Spleen (tissue), 13 donors: ENCODE measurements at places on chromosomes 2 and 18. TPM values are rescaled to one million over a fixed set of nuclear protein-coding genes. Genes with fewer than 3 reads are reported as not detected.

- H3K27me3 ChIP-seq, result no peaks in the 10 kb centered on the region
- no peak for DNase-seq
- H3K4me3 ChIP-seq, result peak overlapping the region; percentile 86
- no peaks in the 10 kb centered on the region for H3K36me3 ChIP-seq
- peaks cover 40% of the 10 kb centered on the region for H3K4me1 ChIP-seq
- peak overlapping the region; percentile 97 for H3K27ac ChIP-seq
Observed at GRCh38 chr2:38375696-38376345, 1.3 kb downstream of the ATL2 start.

GRCh38 chr2:232438951-232439757 is 16.8 kb upstream of the ALPI start:
- H3K4me3 ChIP-seq, result no peak overlapping the region
- H3K36me3 ChIP-seq, result no peaks in the 10 kb centered on the region
- H3K27me3 ChIP-seq, result no peaks in the 10 kb centered on the region
- no peaks in the 10 kb centered on the region for H3K4me1 ChIP-seq
- peak; percentile 72 for DNase-seq
- H3K27ac ChIP-seq, result no peak overlapping the region

GRCh38 chr2:189719571-189719970 is 43.0 kb downstream of the OSGEPL1 start:
- no peak overlapping the region for H3K27ac ChIP-seq
- H3K4me3 ChIP-seq, result no peak overlapping the region
- no peaks in the 10 kb centered on the region for H3K27me3 ChIP-seq

DNA sequence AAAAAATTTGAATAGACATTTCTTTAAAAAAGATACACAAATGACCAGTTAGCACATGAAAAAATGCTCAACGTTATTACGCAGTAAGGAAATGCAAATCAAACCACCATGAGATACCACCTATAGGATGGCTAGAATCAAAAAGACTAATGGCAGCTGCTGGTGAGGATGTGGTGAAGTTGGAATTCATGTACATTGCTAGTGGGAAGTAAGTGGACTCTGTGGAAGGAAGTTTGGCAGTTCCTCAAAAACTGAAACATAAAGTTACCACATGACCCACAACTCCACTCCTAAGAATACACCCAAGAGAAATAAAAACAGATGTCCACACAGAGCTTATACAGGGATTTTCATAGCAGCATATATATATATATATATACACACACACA is 51.2 kb downstream of the MBP start:
- H3K27me3 ChIP-seq, result no peaks in the 10 kb centered on the region
- no peak overlapping the region for H3K27ac ChIP-seq
- DNase-seq, result no peak

- no peak for DNase-seq
- no peak overlapping the region for H3K27ac ChIP-seq
- no peaks in the 10 kb centered on the region for H3K36me3 ChIP-seq
Observed at GRCh38 chr2:207048416-207048815, 109.1 kb downstream of the CPO start.

DNA sequence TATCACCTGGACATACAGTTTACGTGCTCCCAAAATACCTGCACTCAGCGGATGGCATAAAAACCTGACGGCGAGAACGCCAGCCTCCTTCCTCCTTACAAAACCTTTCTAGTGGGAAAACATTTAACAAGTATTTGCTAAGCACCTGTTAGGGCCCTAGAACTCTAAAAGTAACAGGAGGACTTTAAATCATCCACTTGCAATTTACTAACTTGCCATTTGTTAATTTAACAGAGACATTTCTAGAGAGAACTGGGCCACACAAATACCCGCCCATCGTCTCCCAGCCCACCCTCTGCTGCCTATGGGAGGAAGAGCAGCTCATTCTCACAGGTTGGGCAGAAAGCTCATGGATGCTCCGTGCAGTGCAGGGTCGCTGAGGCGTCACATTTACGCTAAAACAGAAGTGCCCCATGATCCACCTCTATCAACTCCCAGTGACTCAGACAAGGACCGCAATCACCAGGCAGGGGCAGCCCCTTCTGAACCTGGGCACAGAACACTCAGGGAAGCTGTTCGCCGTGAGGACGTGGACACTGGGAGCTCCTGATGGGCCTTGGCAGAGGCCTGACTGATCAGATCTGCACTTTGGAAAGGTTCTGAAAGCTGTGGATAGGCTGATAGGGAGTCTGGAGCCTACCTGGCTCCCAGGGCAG is 106.9 kb downstream of the HDAC4 start:
- H3K27ac ChIP-seq, result no peak overlapping the region
- no peak overlapping the region for H3K4me3 ChIP-seq
- peak; percentile 45 for DNase-seq
- peaks cover 93% of the 10 kb centered on the region for H3K4me1 ChIP-seq

DNA sequence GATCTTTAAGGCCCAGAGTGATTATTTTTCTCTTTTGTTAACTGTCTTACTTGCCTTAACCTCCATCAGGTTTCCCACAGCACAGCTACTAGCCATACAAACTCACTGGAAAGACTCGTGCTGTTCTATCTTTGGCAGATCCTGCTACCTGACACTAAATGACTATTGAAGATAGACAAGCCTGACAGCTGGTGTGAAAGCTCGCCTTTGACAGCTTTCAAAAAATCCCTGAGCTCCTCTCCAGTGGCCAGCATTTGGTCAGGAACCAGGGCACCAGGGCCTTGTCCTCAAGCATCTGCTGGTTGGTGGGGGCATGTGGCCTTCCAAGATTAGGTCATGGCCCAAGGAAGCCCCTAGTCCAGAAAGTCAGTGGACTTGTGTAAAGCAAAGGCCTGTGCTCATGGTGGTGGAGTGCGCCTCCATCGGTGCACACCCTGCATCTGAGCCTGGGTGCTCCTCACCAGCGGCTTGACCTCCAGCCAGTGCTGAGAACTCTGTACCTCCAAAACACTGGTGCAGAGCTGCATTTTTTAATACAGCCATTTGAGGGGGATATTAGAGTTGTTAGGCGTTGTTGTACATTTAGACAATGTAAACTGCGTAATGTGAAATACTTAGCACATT is 158.5 kb downstream of the NCK2 start:
- no peak for DNase-seq
- H3K27me3 ChIP-seq, result no peaks in the 10 kb centered on the region
- peaks cover 4% of the 10 kb centered on the region for H3K4me1 ChIP-seq
- no peak overlapping the region for H3K4me3 ChIP-seq
- no peaks in the 10 kb centered on the region for H3K36me3 ChIP-seq

GRCh38 chr2:8577573-8577972 is 104.3 kb upstream of the ID2 start:
- no peaks in the 10 kb centered on the region for H3K27me3 ChIP-seq
- peaks cover 99% of the 10 kb centered on the region for H3K4me1 ChIP-seq
- H3K4me3 ChIP-seq, result no peak overlapping the region
- DNase-seq, result no peak
- no peak overlapping the region for H3K27ac ChIP-seq

GRCh38 chr2:20513946-20514345 is 67.1 kb downstream of the RHOB start:
- no peaks in the 10 kb centered on the region for H3K4me1 ChIP-seq
- no peak overlapping the region for H3K4me3 ChIP-seq
- no peak overlapping the region for H3K27ac ChIP-seq
- DNase-seq, result no peak
- H3K27me3 ChIP-seq, result no peaks in the 10 kb centered on the region

DNA sequence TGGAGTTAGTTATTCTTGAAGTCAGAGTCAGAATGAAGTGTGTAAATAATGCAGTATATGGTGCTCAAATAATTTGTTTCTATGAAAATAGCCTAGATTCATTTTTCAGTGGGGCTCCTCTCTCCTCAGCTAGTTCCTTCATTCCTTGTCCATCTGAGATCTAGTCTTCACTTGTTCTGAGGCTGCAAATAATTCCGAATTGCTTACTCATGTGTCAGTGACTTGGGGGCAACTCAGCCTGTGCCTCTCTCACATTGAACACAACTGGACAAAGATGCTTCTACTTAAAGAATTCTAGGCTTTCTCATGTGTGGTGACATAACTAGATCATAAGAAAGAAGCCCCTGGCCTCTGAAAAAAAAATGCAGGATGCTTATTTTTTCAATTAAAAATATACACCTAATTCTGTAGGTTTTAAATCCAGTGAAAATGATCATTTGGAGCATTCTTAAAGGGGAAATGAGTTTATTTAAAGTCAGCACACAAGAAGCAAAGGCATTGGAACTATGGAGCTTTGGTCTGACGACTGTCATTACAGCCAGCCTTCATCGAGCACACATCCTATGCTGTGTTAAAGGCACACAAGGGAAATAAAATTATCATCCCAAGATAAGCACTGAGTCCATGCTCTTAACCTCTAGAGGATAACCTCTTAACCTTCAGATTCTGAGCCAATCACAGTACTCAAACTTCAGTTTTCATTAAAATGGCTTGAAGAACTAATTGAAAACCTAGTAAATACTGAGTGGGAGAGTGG is 24.8 kb upstream of the SCN7A start:
- no peaks in the 10 kb centered on the region for H3K27me3 ChIP-seq
- no peak for DNase-seq
- no peak overlapping the region for H3K4me3 ChIP-seq
- H3K27ac ChIP-seq, result no peak overlapping the region
- no peaks in the 10 kb centered on the region for H3K36me3 ChIP-seq

GRCh38 chr2:217158928-217159327 is 299.1 kb upstream of the TNP1 start:
- no peaks in the 10 kb centered on the region for H3K36me3 ChIP-seq
- H3K27me3 ChIP-seq, result peaks cover 37% of the 10 kb centered on the region

- H3K36me3 ChIP-seq, result no peaks in the 10 kb centered on the region
- no peaks in the 10 kb centered on the region for H3K4me1 ChIP-seq
- H3K27me3 ChIP-seq, result no peaks in the 10 kb centered on the region
- no peak for DNase-seq
- no peak overlapping the region for H3K4me3 ChIP-seq
Observed at GRCh38 chr18:60675801-60676200, 303.2 kb upstream of the MC4R start.

GRCh38 chr2:78876316-78876688 is 149.2 kb upstream of the REG3G start:
- H3K4me1 ChIP-seq, result no peaks in the 10 kb centered on the region
- H3K4me3 ChIP-seq, result no peak overlapping the region
- DNase-seq, result no peak
- no peaks in the 10 kb centered on the region for H3K36me3 ChIP-seq

GRCh38 chr2:3667151-3667631 is 9.2 kb downstream of the ALLC start:
- DNase-seq, result no peak
- no peaks in the 10 kb centered on the region for H3K36me3 ChIP-seq
- H3K4me1 ChIP-seq, result peaks cover under 1% of the 10 kb centered on the region
- no peaks in the 10 kb centered on the region for H3K27me3 ChIP-seq
- no peak overlapping the region for H3K27ac ChIP-seq

DNA sequence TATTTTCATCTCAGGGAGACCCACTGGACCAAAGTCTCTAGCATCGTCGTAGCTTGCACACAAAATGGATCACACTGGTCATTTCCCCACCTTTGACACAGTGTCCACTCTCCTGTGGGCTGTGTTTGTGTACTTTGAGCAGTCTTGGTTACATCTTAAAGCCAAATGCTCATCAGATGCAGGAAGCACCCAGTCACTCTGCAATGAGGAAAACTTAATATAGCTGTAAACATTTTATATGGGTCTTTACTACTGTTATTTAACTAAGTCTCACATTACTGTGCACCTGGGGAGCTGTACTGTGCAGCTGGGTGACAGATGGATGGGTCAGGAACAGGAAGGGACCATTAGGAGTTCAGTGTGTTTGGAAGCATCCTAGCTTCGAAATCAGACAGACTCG is 109.0 kb upstream of the CXCR4 start:
- H3K4me3 ChIP-seq, result no peak overlapping the region
- peaks cover 18% of the 10 kb centered on the region for H3K4me1 ChIP-seq
- DNase-seq, result no peak
- H3K36me3 ChIP-seq, result no peaks in the 10 kb centered on the region
- no peak overlapping the region for H3K27ac ChIP-seq
- H3K27me3 ChIP-seq, result no peaks in the 10 kb centered on the region

GRCh38 chr18:26207937-26208336 is 18.3 kb upstream of the TAF4B start:
- no peaks in the 10 kb centered on the region for H3K4me1 ChIP-seq
- H3K36me3 ChIP-seq, result no peaks in the 10 kb centered on the region
- H3K27ac ChIP-seq, result no peak overlapping the region
- no peak overlapping the region for H3K4me3 ChIP-seq
- DNase-seq, result no peak

- no peaks in the 10 kb centered on the region for H3K4me1 ChIP-seq
- no peaks in the 10 kb centered on the region for H3K27me3 ChIP-seq
- no peak overlapping the region for H3K27ac ChIP-seq
Observed at GRCh38 chr18:75142677-75143076, 66.3 kb downstream of the PTGR3 start.

GRCh38 chr2:125424266-125424785 is 1231.6 kb upstream of the GYPC start:
- H3K27me3 ChIP-seq, result no peaks in the 10 kb centered on the region
- no peaks in the 10 kb centered on the region for H3K4me1 ChIP-seq
- no peaks in the 10 kb centered on the region for H3K36me3 ChIP-seq
- no peak overlapping the region for H3K4me3 ChIP-seq
- DNase-seq, result no peak

GRCh38 chr2:150911766-150912280 is 349.8 kb downstream of the RBM43 start:
- H3K4me1 ChIP-seq, result no peaks in the 10 kb centered on the region
- DNase-seq, result no peak
- no peaks in the 10 kb centered on the region for H3K36me3 ChIP-seq
- H3K27ac ChIP-seq, result peak overlapping the region; percentile 53
- no peak overlapping the region for H3K4me3 ChIP-seq

DNA sequence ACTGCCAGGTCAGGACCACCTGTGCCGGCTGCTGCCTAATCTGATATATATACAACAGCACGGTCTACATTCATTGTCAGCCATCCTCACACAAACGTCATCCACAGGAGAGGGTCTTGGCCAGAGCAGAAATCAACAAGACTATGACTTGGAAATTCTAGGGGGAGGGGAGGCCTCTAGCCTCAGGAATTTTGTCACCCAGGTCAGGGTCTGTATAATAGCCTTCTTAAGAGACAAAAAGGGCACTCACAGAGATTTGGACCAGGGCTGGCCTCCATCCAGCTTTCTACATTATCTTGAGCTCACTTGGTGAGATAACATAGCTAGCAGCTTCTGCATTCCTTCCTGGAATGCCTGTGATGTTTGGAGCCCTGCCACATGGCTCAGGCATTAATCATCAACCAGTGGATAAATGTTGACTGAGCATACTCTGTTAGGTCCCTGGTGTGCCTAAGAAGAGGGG is 50.4 kb upstream of the CTIF start:
- no peak overlapping the region for H3K27ac ChIP-seq
- no peaks in the 10 kb centered on the region for H3K27me3 ChIP-seq
- H3K4me1 ChIP-seq, result no peaks in the 10 kb centered on the region
- no peak overlapping the region for H3K4me3 ChIP-seq
- DNase-seq, result no peak

Gene TBC1D8
- 104 TPM for total RNA-seq

Gene ADD2
- 7.1 TPM for total RNA-seq

Gene DCDC2C
- total RNA-seq, result not detected

Gene CNGA3
- not detected for total RNA-seq

Gene SAG
- total RNA-seq, result not detected

Gene DHRS9
- total RNA-seq, result 6.2 TPM

Gene MAB21L4
- total RNA-seq, result not detected

Gene SERPINB12
- total RNA-seq, result not detected

Gene LAMA3
- total RNA-seq, result 4.9 TPM

Gene PPP1CB
- 201 TPM for total RNA-seq
